Fibroblast of skin of abdomen (primary cell): ENCODE measurements at places on chromosomes 16 and 17.
A peak's percentile ranks its signal among the peaks of the same experiment; 100 is the strongest.

DNA sequence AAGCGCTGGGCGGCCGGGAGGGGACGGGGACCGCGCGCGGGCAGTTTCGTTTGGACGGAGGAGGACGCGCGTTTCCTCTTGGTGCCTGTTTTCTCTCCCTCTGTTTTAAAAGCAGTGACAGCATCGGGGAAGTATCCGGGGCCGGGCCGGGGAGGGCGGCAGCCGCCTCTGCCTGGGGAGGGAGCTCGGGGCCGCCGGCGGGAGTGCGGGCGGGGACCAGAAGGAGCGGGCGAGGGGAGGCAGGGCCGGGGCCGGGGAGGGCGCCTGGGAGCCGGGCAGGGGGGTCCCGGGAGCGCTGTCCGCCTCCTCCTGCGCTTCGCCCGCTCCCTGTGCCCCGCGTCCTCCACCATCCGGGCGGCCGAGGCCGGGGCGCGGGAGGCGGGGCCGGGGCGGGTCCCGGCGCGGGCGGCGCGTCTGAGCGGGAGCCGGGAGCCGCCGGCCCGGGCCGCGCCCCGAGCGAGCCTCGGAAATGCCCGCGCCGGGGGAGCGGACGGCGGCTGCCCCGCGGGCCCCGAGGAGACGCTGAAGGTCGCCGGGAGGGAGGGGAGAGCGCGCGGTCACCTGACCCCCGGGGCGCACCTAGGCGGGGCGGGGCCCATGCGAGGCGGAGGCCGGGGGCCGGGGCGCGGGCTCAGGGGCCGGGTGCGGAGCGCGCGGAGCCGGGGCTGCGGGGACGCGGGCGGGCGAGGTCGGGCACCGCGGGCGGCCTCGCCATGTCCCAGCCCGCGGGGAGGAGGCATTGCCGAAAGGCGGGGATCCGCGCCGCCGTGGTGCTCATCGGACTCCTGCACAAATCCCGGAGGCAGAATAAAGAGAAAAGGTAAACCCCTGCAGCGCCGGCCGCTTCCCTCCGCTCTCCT lies 57.3 kb downstream of the RAP1GAP2 start:
- peak; percentile 20 for DNase-seq

- no peak for DNase-seq
Observed at GRCh38 chr16:70796301-70796700, 4.7 kb downstream of the VAC14 start.

- peak; percentile 10 for DNase-seq
Observed at GRCh38 chr16:19613834-19614233, 58.3 kb downstream of the VPS35L start.

DNA sequence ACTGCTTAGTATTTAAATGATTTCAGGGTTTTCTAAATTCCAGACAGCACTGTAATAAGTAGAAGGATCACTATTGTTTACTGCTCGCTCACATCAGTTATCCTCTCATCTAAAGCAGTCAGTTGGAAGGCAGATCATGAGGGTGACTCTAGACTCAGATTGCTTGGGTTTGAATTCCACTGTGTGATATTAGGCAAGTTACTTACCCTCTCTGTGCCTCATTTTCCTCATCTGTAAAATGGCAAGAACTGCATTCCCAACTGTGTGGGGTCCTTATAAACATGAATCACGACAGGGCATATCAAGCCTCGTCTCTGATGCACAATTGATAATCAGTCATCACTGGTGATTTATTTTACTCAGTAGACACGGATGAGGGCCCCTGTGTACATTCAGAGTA lies 15.1 kb downstream of the CLUAP1 start:
- DNase-seq = no peak

DNA sequence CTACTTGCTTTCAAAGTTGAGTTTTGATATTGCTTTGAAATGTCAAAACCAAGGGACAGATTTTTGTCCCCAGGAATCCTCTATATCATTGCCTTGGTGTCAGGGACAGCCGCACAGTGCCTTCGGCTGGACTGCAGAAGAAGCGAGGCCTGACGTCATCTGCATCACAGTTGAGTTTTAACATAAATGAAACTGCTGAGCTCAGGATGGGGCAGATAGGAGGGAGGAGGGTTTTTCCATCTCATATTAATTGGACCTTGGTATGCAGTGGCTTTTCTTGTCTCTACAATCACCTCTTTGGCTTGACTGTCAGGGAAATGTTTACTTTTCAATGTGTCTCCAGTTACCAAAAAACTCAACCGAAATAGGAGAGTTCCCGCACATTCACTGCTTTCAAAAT lies 111.3 kb downstream of the AATF start:
- DNase-seq = no peak
